CD4-positive, alpha-beta memory T cell (primary cell): ENCODE measurements at places on chromosomes 16 and 17. TPM values are rescaled to one million over a fixed set of nuclear protein-coding genes. Genes with fewer than 3 reads are reported as not detected.

Gene TMC5
- polyA plus RNA-seq, result not detected

Gene KCNH4
- polyA plus RNA-seq, result not detected

Gene GNGT2
- 8.2 TPM for polyA plus RNA-seq

Gene MYO1D
- 2.0 TPM for polyA plus RNA-seq

Gene PRSS27
- polyA plus RNA-seq, result not detected

Gene KRTAP4-1
- polyA plus RNA-seq, result not detected

Gene OR1F1
- not detected for polyA plus RNA-seq

Gene ACSM5
- polyA plus RNA-seq, result not detected

Gene G6PC1
- not detected for polyA plus RNA-seq

Gene SOCS3
- 60.8 TPM for polyA plus RNA-seq

Gene ZP2
- not detected for polyA plus RNA-seq

Gene SHPK
- 5.8 TPM for polyA plus RNA-seq

Gene RPL27
- 2,293 TPM for polyA plus RNA-seq

Gene INCA1
- polyA plus RNA-seq, result 0.71 TPM

Gene CCL1
- not detected for polyA plus RNA-seq
